Activated CD4-positive, alpha-beta T cell treated with anti-CD3 and anti-CD28 coated beads for 1 hour (primary cell): ENCODE measurements at places on chromosomes 13 and 19.

DNA sequence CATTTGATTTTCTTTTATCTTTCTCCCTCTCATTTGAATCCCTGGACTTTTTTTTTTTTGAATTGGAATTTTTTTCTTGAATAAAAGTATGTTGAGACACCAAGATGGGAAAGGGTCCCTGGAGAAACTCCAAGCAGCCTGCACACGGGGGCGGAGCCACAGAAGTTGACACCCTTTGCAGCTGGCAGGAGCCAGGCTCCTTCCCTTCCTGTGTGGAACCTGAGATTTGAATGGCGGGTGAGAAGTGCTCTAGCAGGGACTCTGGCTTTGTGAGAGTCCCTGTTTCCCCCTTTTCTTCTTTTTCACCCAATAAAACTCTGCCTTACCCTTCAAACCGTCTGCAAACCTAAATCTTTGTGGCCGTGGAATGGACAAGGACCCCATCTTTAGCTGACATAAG is 1381.0 kb upstream of the MIR17HG start:
- DNase-seq: no peak

DNA sequence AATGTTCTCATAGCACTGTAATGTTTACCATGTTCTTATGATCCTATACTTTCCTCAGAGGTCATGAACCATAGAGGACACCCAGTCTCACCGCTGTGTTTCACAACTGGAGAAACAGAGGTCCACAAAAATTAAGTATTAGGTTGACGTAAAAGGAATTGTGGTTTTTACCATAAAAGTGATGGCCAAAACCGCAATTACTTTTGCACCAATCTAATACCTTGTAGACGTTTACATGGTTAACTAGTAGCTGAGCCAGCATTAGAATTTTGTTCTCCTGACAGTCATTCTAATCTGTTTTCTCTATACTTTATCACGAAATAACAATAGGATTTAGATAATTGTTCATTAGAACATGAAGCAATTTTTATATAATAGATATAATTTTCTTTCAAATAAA is 763.4 kb upstream of the ARGLU1 start:
- no peak for DNase-seq

DNA sequence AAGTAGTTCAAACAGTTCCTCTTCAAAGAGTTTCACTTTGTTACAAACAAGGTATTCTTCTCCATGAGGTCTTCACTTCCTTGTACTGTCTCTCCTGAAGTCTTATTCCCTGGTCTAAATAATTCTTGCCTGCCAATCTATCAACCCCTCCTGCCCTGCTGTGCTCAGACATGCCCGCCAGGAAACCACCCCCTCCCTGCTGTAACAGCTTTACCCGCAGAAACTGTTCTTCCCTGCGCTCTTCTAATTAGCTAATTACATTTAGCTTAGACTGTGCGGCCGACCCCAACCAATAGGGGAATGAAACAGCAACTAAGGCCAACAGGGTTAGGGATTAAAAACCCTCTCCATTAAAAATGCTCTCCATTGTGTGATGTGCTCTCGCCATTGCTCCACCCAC is 46.7 kb downstream of the ZNF846 start:
- DNase-seq: no peak

GRCh38 chr19:51799034-51799773 is 4.2 kb downstream of the FPR3 start:
- DNase-seq: no peak

- no peak for DNase-seq
Measured at GRCh38 chr13:56561327-56561726, 579.4 kb upstream of the PRR20A start.
